Vagina (tissue), 2 donors: ENCODE measurements at places on chromosomes 5 and 9. TPM values are rescaled to one million over a fixed set of nuclear protein-coding genes. Genes with fewer than 3 reads are reported as not detected.

GRCh38 chr9:89465001-89465451, 32.9 kb downstream of the SEMA4D start:
- no peaks in the 10 kb centered on the region for H3K36me3 ChIP-seq
- no peak overlapping the region for H3K4me3 ChIP-seq
- no peaks in the 10 kb centered on the region for H3K27me3 ChIP-seq

DNA sequence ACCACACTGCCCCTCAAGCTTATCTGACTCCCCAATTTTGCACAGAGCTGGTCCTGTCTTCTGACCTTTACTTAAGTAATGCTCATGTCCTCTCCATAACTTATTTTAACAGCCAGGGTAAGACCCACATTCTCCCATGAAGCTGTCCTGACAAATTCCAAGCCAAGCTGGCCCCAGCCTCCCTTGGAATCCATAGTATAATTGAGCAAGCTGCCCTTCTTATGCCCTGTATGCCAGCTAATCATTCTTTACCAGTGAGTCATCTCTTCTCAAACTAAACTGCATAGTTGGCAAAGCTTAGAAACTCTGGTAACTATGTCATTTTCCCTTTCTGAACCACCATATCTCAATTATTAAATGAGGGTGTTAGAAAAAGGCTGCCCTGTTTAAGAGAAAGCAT, 92.4 kb downstream of the NFIB start:
- DNase-seq = no peak
- H3K27ac ChIP-seq = no peak overlapping the region

Gene SLC9A3
- 3.9 TPM for total RNA-seq

DNA sequence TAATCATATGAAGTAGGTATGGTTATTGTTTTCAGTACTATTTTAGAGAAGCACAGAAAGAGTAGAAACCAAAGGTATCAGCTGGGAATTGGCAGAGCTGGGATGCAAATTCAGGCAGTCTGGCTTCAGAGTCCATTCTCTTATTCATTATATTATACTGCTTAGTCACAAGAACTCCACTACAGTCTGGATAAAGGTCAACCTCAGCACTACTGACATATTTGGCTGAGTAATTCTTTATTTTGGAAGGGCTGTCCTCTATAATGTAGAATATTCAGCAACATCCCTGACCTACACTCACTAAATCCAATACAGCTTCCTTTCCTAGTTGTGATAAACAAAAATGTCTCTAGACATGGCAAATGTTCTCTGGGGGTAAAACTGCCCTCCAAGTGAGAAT, 37.6 kb downstream of the PTGER4 start:
- no peak for DNase-seq
- H3K4me1 ChIP-seq = no peaks in the 10 kb centered on the region
- H3K4me3 ChIP-seq = no peak overlapping the region
- H3K27ac ChIP-seq = no peak overlapping the region

DNA sequence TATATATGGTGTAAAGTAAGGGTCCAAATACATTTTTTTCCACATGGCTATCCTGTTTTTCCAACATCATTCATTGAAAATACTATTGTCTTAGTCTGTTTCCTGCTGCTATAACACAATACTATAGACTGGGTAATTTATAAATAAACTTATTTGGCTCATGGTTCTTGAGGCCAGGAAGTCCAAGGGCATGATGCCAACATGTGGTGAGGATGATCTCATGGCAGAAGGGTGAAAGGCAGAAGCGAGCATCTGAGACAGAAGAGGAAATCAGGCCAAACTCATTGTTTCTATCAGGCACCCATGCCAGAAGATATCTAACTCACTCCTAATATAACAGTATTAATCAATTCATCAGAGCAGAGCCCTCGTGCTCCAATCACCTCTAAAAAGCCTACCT, 42.6 kb downstream of the ANKRD55 start:
- H3K27me3 ChIP-seq = no peaks in the 10 kb centered on the region
- no peaks in the 10 kb centered on the region for H3K36me3 ChIP-seq
- H3K27ac ChIP-seq = no peak overlapping the region
- no peaks in the 10 kb centered on the region for H3K4me1 ChIP-seq
- no peak overlapping the region for H3K4me3 ChIP-seq

DNA sequence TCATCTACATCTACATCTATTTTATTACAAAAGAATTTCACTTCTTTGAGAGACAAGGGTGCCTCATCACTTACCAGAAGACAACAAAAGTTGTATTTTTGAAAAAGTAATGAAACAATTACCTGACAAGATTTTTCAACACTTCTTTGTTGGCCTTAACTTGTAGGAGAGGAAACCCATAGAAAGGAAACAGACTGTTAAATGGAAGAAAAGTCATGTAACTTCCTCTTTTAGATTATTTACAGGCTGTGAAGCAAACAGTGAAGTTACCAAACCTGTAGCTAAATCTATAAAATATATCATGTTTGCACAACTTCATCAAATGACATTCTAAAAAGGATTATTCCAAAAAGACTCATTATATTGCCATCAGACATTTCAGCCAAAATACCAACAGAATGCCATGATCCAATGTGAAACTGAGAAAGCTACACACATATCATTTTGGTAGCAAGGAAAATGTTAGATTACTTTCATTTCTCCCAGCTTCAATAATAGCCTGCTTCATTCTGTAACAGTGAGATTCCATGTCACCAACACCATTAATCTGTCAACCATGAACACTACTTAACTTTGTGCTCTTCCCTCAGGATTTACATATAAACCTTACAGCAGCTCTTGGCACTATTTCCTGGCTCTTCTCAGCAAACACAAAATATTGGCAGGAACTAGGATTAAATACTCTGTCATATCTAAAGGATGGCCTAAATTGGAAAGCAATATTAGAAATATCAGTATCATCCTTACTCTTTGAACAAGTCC, 122.5 kb downstream of the MCTP1 start:
- H3K27me3 ChIP-seq = no peaks in the 10 kb centered on the region
- H3K4me3 ChIP-seq = no peak overlapping the region
- H3K4me1 ChIP-seq = no peaks in the 10 kb centered on the region

- DNase-seq = no peak
- no peaks in the 10 kb centered on the region for H3K4me1 ChIP-seq
- no peak overlapping the region for H3K4me3 ChIP-seq
- H3K36me3 ChIP-seq = peaks cover 6% of the 10 kb centered on the region
- no peak overlapping the region for H3K27ac ChIP-seq
These were observed 42.6 kb downstream of the LARP1 start for GRCh38 chr5:154797762-154798161.

Gene PAEP
- not detected for total RNA-seq

- no peaks in the 10 kb centered on the region for H3K4me1 ChIP-seq
- H3K4me3 ChIP-seq = no peak overlapping the region
- DNase-seq = no peak
These were observed 23.1 kb downstream of the IQGAP2 start for GRCh38 chr5:76425928-76426804.

GRCh38 chr9:36548454-36548853, 24.2 kb upstream of the MELK start:
- no peak overlapping the region for H3K4me3 ChIP-seq
- H3K27ac ChIP-seq = no peak overlapping the region
- H3K36me3 ChIP-seq = no peaks in the 10 kb centered on the region
- peaks cover 2% of the 10 kb centered on the region for H3K4me1 ChIP-seq
- no peak for DNase-seq
- no peaks in the 10 kb centered on the region for H3K27me3 ChIP-seq

Gene FBXW11
- 40.5 TPM for total RNA-seq

DNA sequence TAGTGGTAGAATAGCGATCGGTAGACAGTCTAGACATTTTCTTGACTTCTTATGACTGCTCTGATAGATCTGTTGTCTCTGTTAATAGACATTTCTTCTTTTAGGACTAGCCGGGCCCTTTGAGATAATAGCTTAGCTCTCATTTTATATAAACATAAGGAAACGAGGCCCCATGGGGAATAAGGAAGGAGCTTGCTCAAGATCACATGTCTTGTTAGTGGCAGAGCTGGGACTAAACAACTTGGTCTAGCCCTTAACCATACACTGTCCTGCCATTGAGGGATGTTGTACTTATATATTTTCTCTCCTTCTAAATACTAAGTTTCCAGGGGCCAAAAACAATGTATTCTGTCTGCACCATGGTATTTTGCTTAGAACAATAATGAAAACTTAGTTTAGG, 140.0 kb downstream of the GCNT1 start:
- no peaks in the 10 kb centered on the region for H3K36me3 ChIP-seq
- no peak overlapping the region for H3K4me3 ChIP-seq
- H3K27ac ChIP-seq = no peak overlapping the region
- no peaks in the 10 kb centered on the region for H3K4me1 ChIP-seq
- no peaks in the 10 kb centered on the region for H3K27me3 ChIP-seq

DNA sequence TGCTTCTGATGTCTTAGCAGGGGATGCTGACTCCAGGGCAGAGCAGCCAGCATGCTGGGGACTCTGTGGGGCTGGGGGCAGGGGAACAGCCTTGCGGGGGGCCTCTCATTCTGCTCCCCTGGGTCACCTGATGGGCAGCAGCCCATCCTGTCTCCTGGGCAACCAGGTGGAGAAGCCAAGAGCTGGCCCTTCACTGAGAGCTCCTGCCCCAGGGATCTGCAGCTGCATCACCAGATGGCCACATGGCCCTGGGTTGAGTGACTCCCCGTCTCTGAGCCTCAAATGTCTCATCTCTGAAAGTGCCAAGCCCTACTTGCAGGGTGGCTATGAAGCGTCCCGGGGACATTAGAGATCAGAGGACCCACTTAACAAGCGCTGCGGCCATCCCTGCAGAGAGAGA, 49.1 kb downstream of the LRSAM1 start:
- peaks cover 12% of the 10 kb centered on the region for H3K4me1 ChIP-seq
- no peaks in the 10 kb centered on the region for H3K36me3 ChIP-seq
- no peak overlapping the region for H3K27ac ChIP-seq
- no peak overlapping the region for H3K4me3 ChIP-seq

- H3K4me1 ChIP-seq = peaks cover 31% of the 10 kb centered on the region
- no peak overlapping the region for H3K27ac ChIP-seq
- no peaks in the 10 kb centered on the region for H3K27me3 ChIP-seq
- no peak for DNase-seq
These were observed 150.6 kb downstream of the GNA14 start for GRCh38 chr9:77497322-77498198.

Gene ACTBL2
- total RNA-seq = not detected

DNA sequence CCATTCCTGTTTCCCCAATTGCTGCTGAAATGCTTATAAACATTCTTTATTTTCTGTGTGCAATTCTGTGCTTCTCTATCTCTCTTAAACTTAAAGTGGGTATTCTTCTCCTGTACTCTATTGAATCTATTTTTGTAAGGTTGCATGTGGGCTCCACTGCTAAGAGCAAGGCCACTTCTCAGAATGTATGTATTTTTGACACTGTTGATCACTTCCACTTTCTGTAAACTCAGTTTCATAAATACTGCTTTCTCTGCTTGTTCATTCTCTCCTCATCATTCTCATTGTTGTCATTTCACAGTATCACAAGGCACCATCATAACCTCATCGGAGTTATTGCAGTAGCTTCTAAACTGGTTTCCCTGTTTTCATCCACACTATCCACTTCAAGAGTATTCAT, 483.0 kb upstream of the CDH18 start:
- H3K4me1 ChIP-seq = no peaks in the 10 kb centered on the region
- no peak for DNase-seq
